Activated naive CD4-positive, alpha-beta T cell treated with anti-CD3 and anti-CD28 coated beads for 36 hours (primary cell): ENCODE measurements at places on chromosomes 4 and X. TPM values are rescaled to one million over a fixed set of nuclear protein-coding genes. Genes with fewer than 3 reads are reported as not detected.
A peak's percentile ranks its signal among the peaks of the same experiment; 100 is the strongest.

The GYPB gene
- total RNA-seq: not detected

DNA sequence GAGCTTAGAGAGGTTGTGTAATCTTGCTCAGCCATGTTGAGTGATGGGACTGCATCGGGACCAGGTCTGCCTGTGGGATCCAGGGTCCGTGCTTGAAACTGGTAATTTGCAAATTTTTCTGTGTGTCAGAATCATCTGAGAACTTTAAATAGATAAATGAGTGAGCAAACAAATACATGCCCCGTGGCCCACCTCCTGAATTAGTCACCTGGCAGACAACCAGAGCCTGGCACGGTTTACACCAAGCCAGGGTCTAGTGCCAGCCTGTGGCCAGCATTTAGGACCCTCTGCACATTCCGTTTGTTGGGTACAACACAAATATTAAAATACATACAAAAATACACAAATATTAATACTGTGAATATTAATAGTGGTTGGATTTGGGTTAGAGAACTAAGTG is 90.6 kb upstream of the STOX2 start:
- DNase-seq: no peak

DNA sequence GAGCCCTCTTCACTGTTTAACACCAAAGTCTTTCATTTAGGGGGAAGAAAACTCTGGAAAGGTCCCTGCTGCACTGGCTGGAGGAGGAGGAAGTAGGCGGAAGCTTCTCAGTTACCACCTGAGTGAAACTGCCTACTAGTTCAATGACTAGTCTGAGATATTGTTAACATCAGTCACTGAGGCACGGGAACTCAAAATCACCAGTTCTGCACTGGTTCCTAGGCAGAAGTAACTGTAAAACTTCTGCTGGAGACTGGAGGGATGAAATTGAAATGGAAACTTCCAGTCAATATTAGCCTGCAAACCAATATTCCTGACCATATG is 178.3 kb downstream of the SNCA start:
- no peak for DNase-seq

DNA sequence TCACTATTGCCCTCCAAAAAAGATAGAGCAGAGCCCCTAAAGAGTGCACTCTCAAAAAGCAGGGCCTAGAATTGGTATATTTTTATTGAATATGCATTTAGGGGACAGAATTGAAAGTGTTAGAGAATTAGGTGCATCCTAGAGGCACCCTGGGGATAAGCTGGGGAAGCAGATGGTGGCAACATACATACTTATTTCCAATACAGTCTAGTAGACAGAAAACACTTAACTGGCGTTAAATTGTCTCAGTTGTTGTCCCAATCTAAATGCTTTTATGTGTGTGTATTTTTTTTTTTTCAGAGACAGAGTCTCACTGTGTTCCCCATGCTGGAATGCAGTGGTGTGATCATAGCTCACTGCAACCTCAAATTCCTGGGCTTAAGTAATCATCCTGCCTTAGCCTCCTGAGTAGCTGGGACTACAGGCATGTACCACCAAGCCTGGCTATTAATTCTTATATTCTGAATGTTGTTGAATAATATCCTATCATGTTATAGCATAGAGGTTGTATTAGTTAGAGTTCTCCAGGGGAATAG is 481.8 kb downstream of the GRXCR1 start:
- no peak for DNase-seq

DNA sequence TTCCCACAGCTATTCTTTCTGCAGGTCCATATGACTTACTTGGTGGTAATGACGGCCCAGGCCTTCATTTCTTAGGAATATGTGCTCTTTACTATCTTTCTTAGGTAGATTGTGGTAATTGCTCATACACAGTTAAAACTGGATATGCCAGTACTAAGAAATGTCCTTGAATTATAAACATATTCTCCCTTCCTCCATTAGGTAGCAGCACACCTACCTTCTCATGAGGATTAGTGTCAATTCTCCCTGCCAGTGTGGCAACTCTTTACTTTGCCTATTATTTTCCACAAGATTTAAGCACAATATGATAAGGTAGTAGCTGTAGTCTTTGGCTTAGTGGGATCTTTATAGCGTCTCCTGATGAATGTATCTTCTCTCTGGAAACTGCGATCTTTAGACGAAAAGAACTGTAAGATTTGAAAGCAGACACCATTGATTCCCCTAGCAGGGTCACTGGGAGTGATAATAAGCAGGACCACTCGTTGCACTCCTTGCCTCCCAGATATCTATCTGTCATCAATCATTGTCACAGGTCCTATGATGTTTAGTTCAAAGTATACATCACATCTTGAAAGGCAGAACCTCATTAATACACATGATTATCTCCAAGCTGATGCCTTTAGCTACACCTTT is 1240.7 kb downstream of the C4orf33 start:
- DNase-seq: no peak

DNA sequence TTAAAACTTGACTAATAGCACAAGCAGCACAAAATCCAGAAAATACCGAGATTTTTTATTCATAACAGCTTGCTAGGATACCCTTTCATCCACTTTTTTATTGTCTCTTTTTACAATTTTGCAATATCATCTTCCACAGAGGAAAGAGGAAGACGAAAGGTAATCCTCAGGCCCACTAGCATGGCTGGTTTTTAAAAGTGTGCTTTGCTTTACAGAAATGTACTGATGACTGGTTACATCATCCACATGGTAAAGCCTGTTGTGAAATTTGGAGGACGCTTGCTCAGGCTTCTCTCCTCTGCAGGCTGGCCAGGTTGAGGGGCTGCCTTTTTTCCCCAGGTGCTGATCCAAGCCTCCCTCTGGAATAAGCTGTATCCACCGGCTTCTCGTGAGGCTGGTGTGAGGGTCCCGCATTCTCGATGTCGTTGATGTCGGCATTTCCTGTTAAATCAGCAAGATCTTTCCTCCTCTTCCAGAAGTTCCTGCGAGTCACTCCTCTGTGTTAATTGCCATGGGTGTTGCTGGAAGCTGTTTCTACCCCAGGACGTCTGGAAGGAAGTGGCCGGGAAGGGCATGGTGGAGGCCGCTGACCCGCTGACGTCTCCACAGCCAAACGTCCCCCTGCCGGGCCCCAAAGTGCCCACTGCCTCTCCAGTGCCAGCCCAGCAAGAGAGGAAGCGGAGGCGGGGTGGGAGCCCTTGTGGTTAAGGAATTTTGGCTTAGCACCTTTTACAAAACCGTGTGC is 5.8 kb upstream of the DGKQ start:
- no peak for DNase-seq

DNA sequence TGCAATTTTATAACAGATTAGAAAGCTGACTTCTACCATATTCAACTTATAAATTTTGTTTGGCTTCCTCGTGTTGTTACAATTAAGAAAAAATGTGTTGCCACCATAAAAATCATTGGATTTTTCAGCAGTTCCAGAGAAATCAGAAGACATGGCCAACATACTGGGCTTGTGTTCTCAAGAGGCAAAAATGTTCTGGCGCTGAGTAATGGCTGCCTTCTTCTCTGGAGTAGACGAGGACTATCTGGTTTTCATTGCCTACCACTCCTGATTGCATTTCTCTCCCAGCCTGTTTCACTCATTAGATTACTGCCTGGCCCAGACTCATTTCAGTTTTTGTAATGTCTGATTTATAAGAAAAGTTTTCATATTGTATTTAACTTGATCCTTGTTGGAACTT is 122.3 kb downstream of the ARHGAP10 start:
- DNase-seq: no peak

The P2RY8 gene
- 9.8 TPM for total RNA-seq

- DNase-seq: peak; percentile 46
Measured at GRCh38 chrX:136193771-136194170, 46.4 kb downstream of the FHL1 start.

DNA sequence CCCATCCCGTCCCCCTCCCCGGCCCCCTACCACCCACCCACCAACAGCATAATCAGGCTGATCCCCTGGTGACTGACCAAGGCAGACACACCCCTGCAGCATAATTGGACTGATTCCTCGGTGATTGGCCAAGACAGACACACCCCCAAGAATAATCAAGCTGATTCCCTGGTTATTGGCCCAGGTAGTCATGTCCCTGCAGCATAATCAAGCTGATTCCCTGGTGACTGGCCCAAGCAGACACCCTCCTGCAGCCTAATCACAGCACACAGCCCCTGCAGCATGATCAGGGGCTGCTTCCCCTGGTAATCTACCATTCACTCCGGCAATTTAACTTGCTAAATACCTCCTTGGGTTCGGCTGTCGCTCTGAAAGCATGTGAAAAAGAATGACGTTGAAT is 47.5 kb upstream of the STS start:
- no peak for DNase-seq

DNA sequence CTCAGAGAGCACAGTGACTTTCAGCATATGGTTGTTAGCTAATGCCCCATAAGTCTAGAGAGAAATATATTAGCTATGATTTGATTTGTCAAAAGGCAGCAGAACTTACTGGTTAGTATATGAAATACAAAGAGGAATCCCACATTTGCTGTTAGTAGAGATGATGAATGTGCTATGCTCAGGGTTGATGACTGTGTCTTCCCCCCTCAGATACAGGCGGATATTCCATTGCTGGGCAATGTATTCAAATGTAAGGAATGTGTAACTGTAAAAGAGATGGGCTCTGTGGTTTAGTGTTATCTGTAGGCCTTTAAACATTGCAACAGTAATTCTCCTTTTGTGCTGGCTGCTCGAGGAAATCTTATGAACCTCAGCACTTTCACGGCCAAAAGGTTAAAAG is 528.9 kb upstream of the ARX start:
- DNase-seq: no peak

The FAM184B gene
- total RNA-seq: not detected

The RHOXF2B gene
- total RNA-seq: not detected

The G3BP2 gene
- 144 TPM for total RNA-seq

The RBM47 gene
- total RNA-seq: 1.1 TPM

DNA sequence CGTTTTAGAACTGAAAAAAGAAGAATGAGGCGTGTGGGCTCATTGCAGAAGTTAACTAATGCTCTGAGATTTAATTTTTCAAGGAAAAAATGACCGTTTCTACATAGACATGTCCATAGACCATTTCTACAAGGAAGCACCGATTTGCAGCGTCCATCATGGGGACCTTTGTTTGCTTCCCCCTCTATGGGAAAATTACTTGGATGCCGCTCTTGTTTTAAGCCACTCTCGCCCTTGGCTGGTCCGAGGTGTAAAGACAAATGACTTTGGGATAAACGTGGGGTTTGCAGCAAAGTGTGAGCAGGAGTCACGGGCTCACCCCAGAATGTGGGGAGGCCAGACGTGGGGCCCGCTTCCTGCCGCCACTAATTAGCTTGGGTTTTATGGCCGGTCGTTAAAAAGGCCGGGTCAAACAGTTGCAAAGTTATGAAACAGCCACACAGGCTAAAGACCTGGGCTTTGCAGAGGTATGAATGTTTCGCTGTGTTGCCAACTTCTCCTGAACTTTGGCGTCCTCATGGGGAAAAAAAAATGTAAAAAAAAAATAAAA is 235.9 kb downstream of the SHOX start:
- no peak for DNase-seq

GRCh38 chrX:16695079-16695676 is 17.3 kb downstream of the CTPS2 start:
- peak; percentile 74 for DNase-seq

DNA sequence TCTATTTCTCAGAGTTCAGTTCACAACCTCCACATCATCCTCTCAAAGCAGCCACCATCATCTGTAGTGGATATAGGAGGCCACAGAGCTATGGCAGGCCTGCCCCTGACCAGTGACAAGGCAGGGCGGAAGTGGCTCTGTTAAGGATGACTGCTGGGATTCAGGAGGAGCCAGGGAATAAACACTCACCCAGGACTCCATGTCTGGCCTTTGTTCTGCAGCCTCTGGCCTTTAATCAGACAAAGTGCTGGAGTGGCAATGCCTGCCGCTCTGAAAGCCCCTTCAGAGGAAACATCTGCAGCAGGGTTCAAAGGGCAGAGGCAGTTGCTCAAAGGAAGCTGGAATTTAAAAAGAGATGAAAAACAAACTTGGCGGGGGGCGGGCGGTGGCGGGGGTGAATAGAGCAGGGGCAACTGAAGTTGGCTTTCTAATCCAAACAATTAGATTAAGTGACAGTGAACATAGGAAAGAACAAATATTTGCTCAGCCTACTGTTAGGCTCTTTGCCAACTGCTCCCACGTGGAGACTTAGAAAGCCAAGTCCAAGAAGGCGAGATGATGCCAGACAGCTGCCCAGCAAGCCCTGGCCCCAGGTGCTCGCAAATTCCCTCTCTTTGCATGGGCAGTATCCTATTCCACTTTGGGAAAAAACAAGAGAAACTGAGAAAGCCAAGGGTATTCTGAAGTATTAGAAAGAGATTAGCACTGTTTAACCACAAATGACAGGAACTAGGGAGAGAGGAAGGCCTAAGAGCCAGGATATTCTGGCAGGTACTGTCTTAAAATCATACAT is 5.5 kb downstream of the MPP1 start:
- DNase-seq: no peak

DNA sequence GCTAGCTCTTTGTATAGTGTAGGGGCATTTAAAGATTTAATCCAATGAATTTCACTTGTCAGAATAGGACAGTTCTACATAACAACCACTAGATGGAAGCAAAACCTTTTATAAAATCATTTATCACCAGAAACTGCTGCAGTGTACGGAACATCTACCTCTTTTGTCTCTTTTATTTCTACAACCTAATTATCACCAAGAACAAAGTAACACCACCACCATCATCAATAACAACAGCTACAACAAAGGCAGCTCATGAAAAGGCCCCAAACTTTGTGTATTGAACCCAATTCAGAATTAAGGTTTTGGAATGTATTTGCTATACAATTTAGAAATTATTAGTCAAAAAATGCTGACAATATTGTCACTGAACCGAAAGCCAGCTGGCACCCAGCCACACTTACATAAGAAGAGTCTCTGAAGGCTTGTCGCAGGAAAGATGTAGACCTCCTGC is 260.9 kb upstream of the RPS6KA3 start:
- DNase-seq: no peak

DNA sequence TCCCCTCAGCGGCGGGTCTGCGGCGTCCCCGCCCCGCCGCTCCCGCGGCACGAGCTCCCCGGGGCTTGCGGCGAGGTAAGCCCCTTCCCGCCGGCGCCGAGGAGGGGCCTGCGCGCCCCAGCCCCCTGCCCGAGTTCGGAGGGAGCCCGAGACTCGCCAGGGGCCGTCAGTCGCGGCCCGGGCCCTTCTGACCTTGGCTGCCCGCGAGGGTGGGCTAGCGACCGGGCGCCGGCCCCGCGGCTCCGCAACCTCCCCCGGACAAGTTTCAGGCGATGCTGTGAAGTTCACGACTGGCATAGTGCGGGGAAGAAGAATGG is 554 bp downstream of the CDKL5 start:
- DNase-seq: no peak

DNA sequence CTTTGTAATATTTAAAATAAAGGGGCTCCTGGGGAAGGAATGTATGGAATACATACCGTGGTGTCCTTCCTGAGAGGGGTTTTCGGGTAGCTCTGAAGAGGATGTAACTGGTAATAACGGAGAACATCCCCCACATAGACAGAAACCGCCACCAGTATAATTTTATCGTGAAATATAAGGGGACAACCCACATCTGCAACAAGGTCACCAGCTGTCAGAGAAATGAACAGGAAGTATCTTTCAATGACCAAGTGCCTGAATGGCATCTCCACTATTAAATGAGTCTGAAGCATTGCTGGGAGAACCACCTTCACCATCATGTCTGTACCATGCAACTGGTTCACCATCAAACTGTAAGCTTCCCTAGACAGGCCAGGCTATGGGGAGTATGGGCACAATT is 31.7 kb downstream of the RNF175 start:
- DNase-seq: no peak
